SW 1271 (cell line): ENCODE measurements at places on chromosomes 3 and 15.

DNA sequence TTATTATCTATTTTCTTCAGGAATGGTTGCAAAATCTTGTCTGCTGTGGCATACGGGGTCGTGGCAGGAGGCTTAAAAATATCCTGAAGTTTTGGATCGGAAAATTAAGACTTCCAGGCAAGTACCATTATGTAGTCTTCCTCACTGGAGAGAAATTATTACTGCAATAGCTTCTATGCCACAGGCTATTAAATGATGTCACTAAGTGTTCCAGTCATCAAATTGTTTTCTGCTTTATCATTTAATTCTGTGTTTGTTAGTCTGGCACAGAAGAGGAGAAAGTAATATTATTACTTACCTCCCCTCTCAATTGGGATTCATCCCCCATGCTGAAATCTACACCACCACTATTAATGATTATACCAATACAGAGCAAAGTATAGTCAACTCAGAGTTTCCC lies 378.2 kb upstream of the ALCAM start:
- DNase-seq = no peak

GRCh38 chr3:46844881-46845312 lies 18.3 kb downstream of the MYL3 start:
- DNase-seq = no peak

GRCh38 chr3:38643592-38643991 lies 5.9 kb downstream of the SCN5A start:
- DNase-seq = no peak

- DNase-seq = no peak
Observed at GRCh38 chr3:40923143-40923542, 276.2 kb upstream of the CTNNB1 start.

DNA sequence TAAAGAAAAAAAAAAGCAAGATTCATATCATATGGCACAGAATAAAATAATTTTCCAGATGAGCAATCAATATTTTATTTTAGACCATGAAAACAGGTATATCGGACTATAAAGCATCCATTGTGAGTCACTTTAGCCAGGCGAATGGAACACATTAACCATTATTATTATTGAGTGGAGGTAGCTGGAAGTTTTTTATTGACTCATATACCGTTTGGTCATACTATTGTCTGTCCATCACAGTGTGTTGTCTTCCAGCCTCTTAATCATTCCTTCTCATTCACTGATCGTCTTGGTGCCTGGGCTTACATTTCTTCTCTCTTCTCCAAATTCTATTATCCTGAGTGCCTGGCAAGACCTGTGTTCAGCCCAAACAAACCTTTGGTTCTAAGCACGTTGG lies 634.8 kb downstream of the MECOM start:
- DNase-seq = no peak

GRCh38 chr3:9777694-9778021 lies 7.9 kb upstream of the CAMK1 start:
- no peak for DNase-seq

GRCh38 chr3:32577581-32578556 lies 7.2 kb upstream of the DYNC1LI1 start:
- DNase-seq = no peak

DNA sequence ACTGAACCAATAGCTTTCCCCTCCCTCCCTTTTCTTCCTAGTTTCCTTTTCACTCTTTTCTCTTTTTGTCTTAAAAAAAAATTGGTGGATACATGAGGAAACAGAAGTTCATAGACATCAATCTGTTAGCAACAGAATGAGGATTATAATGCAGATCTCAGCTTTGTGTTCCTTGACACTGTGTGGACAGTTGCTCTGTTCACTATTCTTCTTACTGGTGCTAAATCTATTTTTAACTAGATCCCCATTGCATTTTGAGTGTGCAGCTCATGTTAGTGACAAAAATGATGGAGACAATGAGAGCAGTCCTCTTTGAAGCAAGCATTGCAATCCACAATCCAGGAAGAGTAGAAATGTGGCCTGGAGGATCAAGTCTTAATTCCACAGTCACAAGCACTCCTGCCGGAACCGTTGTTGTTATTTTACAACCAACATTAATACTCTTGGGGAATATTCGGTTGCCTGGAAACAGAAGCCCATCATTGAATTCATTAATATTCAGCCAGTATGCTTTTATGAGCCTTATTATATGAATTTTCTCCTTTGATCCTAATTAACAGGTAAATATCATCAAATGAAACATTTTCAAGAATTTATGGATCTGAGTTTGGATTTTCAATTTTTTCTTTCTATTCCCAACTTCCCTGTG lies 1016.8 kb downstream of the NTRK3 start:
- no peak for DNase-seq

DNA sequence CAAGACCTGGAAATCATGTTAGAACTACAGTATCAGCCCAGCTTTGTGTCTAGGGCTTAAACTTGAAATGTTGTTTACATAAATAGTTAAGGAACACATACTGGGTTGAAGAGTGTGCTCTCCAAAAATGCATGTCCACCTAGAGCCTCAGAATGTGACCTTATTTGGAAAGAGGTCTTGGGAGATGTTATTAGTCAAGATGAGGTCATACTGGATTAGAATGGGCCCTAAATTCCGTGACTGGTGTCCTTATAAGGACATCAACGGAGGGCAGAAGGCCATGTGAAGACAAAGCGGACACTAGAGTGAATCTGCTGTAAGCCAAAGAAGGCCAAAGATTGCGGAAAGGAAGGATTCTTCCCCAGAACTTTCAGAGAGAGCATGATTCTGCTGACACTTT lies 759.2 kb upstream of the CFAP20DC start:
- no peak for DNase-seq

GRCh38 chr3:89216016-89216739 lies 108.8 kb downstream of the EPHA3 start:
- DNase-seq = no peak

DNA sequence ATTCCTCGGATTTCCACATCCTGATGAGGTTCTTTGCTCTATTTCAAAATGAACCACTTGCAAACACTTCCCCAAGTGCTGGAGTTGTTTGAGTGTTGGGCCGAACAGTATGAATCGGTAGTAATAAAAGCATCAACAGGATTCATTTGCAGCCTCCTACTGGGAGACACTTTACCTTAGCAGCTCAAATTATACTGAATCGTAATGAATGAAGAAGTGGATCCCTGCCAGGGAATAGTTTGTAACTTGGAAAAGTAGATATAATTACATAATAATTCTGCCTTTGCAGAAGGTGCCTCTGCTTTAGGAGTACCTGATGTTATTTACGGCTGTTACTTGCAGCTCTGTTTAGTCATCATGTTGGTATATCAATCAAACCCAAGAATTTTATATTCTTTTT lies 669.1 kb downstream of the CADM2 start:
- no peak for DNase-seq
